Lung (tissue), 17 donors: ENCODE measurements at places on chromosomes 5 and 9.

DNA sequence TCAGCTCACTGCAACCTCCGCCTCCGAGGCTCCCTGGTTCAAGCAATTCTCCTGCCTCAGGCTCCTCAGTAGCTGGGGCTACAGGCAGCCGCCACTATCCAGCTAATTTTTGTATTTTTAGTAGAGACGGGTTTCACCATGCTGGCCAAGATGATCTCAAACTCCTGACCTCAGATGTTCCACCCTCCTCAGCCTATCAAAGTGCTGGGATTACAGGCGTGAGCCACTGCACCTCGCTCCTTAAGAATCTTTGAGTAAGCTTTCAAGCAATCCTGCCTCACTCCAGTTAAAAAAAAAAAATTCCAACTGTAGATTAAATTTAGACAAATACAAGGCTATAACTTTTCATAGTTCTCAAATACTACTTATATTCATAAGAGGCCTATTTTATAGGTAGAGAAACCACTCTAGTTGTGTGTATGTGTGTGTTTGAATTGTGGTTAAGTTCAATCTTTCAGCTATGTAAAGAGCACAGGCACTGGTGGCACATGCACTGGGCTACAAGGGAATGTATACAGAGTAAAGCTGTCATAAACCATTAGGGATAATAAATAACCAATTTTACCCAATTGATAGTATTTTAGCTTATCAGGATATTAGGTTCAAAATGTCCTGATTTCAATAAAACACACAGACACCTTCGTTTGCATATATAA lies 50.6 kb upstream of the RAPGEF6 start:
- peaks cover 2% of the 10 kb centered on the region for H3K4me1 ChIP-seq
- H3K4me3 ChIP-seq = no peak overlapping the region
- no peak overlapping the region for H3K27ac ChIP-seq

- H3K4me1 ChIP-seq = no peaks in the 10 kb centered on the region
- H3K4me3 ChIP-seq = no peak overlapping the region
- no peak for DNase-seq
- H3K36me3 ChIP-seq = no peaks in the 10 kb centered on the region
- H3K27ac ChIP-seq = no peak overlapping the region
- no peaks in the 10 kb centered on the region for H3K27me3 ChIP-seq
Measured at GRCh38 chr5:111655169-111655924, 101.6 kb downstream of the NREP start.

- no peaks in the 10 kb centered on the region for H3K4me1 ChIP-seq
- no peak overlapping the region for H3K27ac ChIP-seq
- no peak for DNase-seq
- no peaks in the 10 kb centered on the region for H3K27me3 ChIP-seq
- H3K36me3 ChIP-seq = no peaks in the 10 kb centered on the region
Measured at GRCh38 chr5:40486437-40487275, 193.1 kb upstream of the PTGER4 start.

DNA sequence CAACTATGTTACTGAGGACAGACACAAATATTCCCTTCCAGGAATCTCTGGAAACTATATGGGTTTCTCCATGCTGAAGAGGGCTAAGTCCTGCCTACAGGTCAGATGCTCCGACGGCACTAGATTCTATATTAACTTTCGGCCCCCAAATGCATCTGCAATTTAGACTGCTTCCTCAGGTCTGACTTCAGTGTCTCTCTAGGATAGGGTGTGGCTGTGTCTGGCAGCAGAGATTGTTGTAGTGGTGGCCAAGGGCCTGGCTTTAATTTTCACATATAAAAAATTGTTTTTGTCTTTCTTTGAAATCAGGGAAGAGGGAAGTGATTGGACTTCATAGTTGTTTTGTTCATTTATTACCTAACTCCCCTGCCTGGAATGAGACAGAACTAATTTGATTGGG lies 101.8 kb downstream of the PJA2 start:
- H3K27ac ChIP-seq = no peak overlapping the region
- DNase-seq = no peak
- H3K27me3 ChIP-seq = no peaks in the 10 kb centered on the region
- no peak overlapping the region for H3K4me3 ChIP-seq
- H3K36me3 ChIP-seq = no peaks in the 10 kb centered on the region

DNA sequence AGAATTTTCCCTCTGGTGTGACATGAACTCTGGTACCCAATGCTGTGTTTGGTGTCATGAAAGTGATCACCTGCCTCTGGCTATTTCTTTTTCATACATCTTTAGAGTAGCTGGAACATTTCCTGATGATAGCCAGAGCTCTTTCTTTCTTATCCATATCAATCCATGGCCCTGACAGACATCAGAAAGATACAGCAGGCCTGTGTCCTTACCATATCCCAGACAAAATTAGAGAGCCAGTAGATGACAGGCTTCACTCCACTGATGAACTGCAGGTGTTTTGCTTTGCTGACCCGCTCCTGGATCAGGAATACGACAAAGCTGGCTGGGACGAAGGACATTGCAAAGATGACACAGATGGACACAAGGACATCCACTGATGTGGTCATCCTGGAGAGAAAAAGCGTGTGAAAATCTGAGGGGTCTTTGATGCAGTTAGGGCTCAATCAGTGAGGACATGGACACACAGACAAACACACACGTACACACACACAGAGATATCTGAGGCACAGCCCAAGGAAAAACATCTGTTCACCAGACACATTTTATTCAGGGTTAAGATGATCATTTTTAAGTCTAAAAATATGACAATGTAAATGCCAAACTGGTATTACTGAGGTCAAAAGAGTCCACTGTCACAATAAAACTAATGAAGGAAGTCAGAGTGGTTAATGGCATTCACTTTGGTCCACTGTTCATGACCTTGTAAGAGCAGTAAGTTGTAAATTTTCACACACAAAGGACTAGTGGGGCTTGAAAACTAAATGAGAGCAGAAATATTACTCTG lies 34.5 kb downstream of the NIPSNAP3B start:
- H3K36me3 ChIP-seq = peaks cover 27% of the 10 kb centered on the region
- H3K27me3 ChIP-seq = no peaks in the 10 kb centered on the region
- DNase-seq = no peak
- H3K4me3 ChIP-seq = no peak overlapping the region
- no peak overlapping the region for H3K27ac ChIP-seq

DNA sequence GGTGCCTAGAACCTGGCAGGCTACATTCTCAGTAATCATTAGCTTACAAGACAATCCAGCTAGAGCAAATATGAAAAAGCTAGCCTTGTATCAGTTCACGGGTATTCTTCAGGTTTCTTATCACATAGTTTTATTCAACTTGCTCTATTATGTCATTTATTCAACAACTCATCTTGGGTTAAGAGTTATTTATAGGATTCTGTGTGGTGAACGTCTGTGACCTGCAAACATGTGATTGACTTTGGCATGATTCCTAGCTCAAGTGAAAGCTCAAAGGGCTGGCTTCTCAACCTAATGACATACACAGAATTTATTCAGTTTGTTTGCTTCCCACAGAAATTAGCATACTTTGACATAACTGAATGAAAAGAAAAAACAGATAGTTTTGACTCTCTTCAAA lies 173.1 kb downstream of the PLPPR1 start:
- no peak for DNase-seq
- no peak overlapping the region for H3K27ac ChIP-seq
- no peaks in the 10 kb centered on the region for H3K27me3 ChIP-seq

- no peak overlapping the region for H3K27ac ChIP-seq
- no peaks in the 10 kb centered on the region for H3K36me3 ChIP-seq
- H3K4me3 ChIP-seq = no peak overlapping the region
- no peaks in the 10 kb centered on the region for H3K27me3 ChIP-seq
Measured at GRCh38 chr9:99133145-99133544, 28.2 kb downstream of the TGFBR1 start.

DNA sequence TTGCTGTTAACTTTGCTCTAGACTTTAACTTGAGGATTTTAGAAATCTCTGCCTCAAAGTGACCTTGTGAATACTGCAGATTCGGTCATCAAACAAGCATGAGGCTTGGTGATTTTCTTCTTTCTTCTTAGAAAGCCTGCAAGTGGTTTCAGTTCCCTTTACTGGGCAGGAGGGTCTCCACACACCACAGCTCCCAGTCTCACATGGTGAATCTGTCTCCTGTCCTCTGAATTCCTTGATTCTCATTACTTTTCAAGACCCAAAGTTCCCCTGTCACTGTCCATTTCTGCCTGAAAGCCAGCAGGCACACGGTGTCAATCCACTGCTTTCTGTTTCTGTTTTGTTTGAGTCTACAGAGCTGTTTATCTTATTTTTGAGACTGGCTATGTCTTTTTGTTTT lies 14.1 kb downstream of the HSPB3 start:
- no peaks in the 10 kb centered on the region for H3K36me3 ChIP-seq
- no peaks in the 10 kb centered on the region for H3K4me1 ChIP-seq
- H3K27me3 ChIP-seq = no peaks in the 10 kb centered on the region
- peak; percentile 18 for DNase-seq
- no peak overlapping the region for H3K4me3 ChIP-seq

DNA sequence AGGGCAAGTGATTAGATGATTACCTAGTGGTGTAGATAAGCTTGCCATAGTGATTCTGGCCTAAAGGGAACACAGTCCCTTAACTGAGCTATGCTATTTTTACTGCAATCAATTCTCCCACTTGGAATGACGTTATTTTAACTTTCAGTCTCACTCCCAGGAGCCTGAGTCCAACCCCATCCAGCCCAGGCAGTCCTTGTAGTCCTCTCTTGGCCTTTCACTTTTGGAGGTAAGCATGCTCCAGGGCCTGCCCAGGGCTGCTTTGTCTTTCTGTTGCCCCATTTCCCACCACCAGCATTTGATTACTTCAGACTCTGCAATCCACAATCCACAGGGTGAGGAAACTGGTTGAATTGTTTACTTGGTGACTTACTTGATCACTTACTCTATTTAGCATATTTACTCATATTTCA lies 233.0 kb downstream of the CD180 start:
- H3K4me3 ChIP-seq = no peak overlapping the region
- peaks cover 5% of the 10 kb centered on the region for H3K36me3 ChIP-seq
- peak overlapping the region; percentile 77 for H3K27ac ChIP-seq
- H3K27me3 ChIP-seq = no peaks in the 10 kb centered on the region
- DNase-seq = no peak

DNA sequence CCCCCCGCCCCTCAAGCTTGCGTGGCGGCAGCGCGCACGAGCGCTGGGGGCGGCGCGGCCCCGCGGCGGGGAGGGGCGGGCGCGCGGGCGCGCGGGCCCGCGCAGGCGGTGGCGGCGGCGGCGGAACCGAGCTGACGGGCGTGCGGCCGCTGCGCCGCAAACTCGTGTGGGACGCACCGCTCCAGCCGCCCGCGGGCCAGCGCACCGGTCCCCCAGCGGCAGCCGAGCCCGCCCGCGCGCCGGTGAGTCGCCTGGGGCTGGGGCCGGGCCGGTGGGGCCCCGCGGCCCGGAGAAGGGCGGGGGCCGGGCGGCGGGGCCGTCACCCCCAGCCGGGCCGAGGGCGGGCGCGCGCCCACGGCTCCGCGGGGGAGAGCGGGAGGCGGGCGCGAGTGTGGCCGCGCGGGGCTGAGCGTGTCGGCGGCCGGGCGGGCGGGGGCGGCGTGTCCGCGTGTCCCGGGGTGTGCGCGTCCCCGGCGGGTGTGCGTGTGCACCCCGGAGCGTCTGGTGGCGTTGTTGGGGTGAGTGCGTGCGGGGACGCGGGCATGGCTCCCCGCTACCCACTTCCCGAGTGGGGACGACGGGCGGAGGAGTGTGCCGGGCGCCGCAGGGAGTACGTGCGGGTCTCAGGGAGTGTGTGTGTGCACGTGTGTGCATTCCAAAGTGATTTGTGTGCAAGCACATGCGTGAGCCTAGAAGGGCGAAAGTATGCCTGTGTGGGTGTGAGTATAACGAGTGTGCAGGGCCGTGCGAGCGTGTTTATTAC lies at the start of gene NEK6:
NEK6 (plus strand) TSS at position 106 of the 763 bp plus-strand sequence. CDS start 44,016 bp downstream, outside the sequence.
- H3K36me3 ChIP-seq = no peaks in the 10 kb centered on the region
- peak; percentile 59 for DNase-seq

- H3K4me1 ChIP-seq = no peaks in the 10 kb centered on the region
- no peaks in the 10 kb centered on the region for H3K36me3 ChIP-seq
- H3K27ac ChIP-seq = no peak overlapping the region
Measured at GRCh38 chr5:81409896-81410295, 16.0 kb upstream of the ACOT12 start.

GRCh38 chr9:87880116-87880515 lies 2.6 kb upstream of the SPATA31E1 start:
- DNase-seq = no peak
- H3K4me3 ChIP-seq = no peak overlapping the region
- H3K27ac ChIP-seq = no peak overlapping the region
- H3K4me1 ChIP-seq = peaks cover 15% of the 10 kb centered on the region
- no peaks in the 10 kb centered on the region for H3K27me3 ChIP-seq

GRCh38 chr9:130327781-130328348 lies 62.3 kb downstream of the HMCN2 start:
- peaks cover 33% of the 10 kb centered on the region for H3K27me3 ChIP-seq
- no peak for DNase-seq
- H3K27ac ChIP-seq = no peak overlapping the region
- no peak overlapping the region for H3K4me3 ChIP-seq

DNA sequence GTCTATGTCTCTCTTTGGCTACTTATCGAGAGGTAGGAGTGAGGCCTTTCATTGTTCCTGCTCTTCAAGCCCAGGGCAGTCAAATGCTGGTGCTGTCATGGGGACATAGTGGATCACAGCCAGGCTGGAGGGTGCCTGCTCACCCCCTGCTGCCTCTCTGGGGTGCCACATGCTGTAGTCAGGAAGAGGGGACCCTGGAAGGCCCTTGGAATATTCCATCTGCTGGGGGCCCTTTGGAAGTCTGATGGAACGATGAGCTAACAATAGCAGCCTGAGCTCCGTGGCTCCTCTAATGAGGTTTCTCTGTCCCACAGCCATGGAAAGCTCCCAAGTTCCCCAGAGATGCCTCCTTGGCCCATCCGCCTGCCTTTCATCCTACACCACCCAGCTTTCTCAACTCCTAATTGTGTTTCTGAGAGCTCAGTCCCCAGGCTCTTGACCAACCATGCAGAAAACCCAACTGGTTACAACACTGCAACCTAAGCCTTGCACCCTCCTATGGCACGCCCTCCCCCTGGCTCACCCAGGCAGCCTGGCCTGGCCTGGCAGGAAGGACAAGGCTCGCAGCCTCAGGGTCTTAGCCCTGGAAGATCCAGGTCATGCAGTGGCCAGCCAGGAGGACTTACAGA lies 91.7 kb downstream of the NRG2 start:
- H3K36me3 ChIP-seq = no peaks in the 10 kb centered on the region
- no peaks in the 10 kb centered on the region for H3K27me3 ChIP-seq
- H3K27ac ChIP-seq = no peak overlapping the region
- peak; percentile 18 for DNase-seq
- peaks cover 11% of the 10 kb centered on the region for H3K4me1 ChIP-seq
- no peak overlapping the region for H3K4me3 ChIP-seq

DNA sequence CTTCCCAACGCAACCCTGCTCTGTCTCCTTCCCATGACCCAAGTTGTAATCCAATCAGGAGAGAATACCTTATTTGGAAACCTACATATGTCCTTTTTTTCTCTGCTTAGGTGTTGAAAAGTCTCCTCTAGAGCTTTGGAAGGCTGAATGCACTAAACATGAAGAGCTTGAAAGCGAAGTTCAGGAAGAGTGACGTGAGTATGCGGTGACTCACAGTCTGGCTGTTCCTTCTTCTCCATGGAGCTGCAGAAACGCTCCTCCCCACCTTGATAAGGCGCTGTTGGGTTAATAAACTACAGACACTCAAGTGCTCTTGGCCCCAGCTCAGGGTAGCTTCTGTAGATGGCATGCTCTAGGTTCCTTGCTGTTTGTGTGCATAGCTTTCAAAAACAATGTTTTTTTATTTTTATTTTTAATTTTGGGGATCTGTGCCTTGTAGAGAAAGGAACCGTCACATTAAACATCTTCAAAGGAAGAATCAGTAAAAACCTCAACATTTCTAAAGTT lies 30.7 kb downstream of the RAI14 start:
- DNase-seq = peak; percentile 80
- no peak overlapping the region for H3K4me3 ChIP-seq
- no peak overlapping the region for H3K27ac ChIP-seq
- H3K27me3 ChIP-seq = no peaks in the 10 kb centered on the region
